ENCODE measurements at places on chromosomes 7 and 10.

GRCh38 chr10:63068246-63068645, 64.9 kb upstream of the NRBF2 start:
- DNase-seq = peak; percentile 29

- no peak for DNase-seq
Measured at GRCh38 chr10:7188456-7189050, 222.3 kb downstream of the SFMBT2 start.

DNA sequence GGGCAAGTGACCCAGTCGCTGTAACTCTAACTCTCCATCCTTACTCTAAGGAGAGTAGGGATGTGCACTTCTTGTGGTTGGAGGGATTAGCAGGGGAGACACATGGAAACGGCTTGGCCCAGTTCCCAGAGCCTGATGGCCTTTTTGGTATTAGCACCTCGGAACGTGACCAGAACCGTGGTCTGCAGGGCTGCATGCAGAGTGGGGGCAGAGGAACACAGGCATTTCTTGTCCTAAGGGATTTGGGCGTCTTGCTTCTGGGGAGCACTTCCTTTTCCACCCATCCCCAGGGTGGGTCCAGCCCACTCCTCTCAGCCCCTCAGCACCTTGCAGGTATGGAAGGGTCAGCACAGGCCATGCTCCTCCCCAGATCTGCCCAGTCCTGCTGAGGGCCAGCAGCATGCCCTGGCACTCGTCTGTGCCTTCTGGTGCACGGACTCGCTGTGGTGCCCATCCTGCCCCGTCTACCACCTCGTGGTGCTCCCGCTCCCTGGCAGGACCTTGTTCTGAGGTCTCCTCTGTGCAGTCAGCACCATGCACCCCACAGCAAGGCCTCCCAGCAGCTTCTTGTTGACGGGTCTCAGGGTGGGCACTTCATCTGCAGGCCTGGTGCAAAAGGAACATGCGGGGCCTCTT, 109.6 kb downstream of the ACTR3B start:
- DNase-seq = no peak

DNA sequence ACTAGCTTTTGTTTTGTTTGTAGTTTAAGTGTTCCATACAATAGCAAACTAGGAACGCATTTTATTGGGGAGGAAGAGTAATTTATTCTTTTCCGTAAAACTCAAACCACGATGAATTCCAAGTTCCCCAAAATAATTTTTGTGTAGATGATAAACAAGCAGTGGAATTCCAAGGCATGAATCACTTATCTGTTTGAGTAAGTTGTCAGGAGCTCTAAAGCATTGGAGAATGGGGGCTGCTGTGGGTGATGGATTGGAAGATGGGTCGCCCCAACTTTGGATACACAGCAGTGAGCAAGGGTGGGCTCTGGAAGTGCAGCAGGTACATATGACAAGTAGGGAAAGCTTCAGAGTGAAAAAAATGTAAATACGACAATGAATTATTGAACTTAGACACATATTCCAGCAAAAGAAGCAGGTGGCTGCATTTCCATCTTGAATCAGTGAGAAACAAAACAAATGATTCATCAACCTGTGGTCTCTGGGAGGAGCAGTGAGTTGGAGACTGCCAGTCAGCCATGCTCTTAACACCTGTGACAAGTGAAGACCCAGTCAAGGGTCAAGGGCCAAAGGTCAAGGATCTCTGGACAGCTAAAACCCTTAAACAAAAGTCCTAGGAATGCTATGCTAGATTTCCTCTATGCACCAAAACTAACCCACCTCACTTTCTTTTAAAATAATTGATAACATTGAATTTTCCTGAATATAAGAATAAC, 34.2 kb upstream of the ADRB1 start:
- DNase-seq = no peak

DNA sequence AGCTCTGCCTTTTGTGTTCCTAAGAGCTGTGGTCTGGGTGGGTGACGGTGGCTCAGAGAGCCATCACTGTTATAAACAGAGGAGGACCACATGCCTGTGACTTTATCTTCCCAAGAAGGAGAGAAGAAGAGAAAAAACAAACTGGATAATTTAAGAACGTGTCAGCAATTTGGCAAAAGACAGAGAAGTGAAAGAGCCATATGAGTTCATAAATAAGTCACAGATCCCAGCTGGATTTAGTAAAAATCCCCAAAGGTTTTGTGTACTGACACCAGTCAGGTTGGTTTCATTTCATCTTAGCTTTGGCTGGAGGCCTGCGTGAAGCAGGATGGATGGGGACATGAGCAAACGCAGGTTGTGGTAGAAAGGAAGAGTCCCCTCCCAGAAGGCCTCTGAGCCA, 120.7 kb downstream of the CXCL12 start:
- DNase-seq = no peak

DNA sequence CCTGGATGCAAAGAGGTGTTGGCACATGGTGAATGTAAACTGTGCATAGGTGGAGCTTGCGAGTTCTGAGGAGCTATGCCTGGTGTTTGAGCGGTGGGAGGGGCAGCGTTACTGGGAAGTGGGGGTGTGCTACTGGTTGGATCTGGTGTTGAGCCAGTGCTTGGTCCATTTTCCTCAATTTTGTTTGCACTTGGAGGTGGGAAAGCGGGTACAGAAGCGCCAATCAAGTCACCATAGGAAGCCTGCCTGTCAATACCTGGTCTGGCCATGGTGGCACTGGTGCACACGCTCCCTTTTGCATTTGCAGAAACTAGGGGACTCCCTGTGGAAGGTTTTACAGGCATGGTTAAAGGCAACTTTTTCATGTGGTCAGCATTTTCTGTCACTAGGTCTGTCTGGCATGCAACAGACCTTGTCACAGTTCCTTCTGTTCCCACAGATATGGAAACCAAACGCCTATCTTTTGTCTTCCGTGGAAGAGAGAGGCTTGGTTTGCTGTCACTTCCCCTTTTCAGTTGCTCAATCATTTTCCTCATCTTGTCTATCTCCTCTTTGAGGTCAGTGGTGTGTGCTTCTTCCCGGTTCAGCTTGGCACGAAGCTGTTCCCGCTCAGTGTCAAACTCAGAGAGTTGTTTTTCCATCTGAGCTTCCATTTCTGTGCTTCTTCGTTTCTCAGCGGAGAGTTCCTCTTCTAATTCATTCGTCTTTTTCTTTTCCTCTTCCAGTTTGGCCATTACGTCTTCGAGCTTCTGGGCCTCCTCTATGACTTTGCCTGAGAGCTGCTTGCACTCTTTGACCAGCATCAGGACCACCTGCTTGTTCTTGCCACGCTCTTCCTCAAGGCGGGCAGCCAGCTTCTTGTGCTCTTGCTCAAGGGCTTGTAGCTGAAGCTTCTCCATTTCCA, 81.1 kb downstream of the CTTNBP2 start:
- peak; percentile 98 for DNase-seq

GRCh38 chr10:75740541-75740940, 309.1 kb downstream of the LRMDA start:
- DNase-seq = no peak

GRCh38 chr10:79270466-79271246, 76.6 kb upstream of the PPIF start:
- DNase-seq = no peak

GRCh38 chr7:33325754-33326484, 196.6 kb downstream of the BBS9 start:
- no peak for DNase-seq

DNA sequence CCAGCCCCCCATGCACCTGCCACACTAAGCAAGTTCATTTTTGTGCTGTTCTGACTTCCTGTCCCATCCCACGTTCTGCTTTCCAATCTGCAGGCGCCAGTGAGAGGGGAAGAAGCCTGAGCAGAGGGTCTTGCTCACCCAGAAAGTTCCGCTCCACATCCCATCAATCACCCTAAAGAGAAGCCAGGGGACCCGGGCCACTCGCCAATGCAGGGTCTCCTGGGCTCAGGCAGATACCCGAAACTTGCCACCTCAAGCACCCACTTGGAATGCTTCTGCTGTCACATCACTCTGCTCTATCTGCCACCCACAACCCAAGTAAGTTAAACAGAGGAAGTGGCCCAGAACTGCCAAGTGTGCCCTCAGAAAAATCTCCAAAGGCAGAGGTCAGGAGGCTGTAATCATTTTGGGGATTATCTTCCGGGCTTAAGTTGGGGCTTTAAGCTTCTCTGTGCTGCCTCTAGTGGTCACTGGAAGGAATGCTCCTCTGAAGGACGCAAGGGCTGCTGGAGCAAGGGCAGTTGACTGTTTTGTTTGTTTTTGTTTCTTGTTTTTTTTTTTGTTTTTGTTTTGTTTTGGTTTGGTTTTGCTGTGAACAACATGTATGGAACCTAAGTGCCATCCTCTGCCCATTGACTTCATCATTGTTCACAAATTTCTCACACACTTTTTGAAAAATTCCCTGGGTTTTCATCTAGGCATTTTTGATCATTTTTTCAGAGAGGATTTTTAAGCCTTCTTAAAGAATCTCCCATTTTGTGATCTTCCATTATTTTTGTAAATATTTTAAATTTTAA, 25.5 kb downstream of the PRR15 start:
- peak; percentile 92 for DNase-seq

DNA sequence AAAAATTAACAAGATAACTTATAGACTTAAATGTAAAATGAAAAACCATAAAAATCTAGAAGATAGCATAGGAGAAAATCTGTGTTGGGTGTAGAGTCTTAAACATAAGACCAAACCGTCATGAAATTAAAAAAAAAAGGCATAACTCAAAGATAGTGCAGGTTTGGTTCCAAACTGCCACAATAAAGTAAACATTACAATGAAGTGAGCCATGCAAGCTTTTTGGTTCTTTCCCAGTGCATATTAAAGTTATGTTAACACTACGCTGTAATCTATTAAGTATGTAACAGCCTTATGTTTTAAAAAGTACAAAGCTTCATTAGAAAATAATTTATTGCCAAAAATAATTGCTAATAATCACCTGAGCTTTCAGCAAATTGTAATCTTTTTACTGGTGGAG, 1366.5 kb upstream of the LRRTM3 start:
- DNase-seq = no peak

DNA sequence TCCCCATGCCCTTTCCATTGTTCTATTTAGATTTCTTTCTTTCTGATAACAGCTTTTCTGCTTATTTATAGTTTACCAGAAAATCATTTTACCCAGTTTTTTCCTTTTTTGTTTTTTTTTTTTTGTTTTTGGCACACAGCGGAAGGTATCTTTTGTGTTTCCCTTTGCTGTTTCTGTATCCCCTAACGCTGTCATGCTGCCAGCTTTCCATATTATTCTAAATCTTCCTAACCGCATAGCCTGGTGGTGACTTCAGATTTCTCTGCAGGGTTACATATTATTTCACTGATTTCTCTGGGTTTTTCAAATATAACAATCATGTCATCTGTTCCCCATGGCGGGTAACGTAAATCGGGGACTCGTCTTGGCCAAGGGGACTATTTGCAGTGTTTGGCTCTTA, 4.0 kb upstream of the SLC29A4 start:
- DNase-seq = no peak

DNA sequence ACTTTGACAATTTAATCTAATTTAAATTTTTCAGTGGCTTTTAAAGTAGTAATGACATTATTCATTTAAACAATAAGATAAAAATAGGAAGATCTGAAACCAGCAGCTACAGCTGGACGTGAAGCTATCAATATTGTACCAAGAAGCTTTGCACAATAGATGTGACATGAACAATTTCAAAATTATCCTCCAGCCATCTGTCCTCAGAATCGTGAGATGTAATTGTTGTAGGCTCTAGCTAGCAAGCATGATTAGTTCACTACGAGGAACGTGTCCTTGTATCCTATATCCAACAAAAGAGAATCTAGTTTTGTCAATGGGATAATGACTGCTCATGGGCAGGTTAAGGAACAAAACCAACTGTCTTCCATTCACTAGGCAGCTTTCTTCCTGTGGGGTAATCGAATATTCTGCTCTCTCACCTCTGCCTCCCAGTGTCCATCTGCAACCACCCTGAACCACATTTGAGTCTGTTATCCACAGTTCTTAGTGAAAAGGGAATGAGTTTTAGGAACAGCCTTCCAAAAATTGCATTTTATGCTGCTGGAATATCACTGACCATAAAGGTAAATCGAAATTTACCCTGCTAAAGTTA, 247.3 kb downstream of the PARD3 start:
- DNase-seq = no peak

DNA sequence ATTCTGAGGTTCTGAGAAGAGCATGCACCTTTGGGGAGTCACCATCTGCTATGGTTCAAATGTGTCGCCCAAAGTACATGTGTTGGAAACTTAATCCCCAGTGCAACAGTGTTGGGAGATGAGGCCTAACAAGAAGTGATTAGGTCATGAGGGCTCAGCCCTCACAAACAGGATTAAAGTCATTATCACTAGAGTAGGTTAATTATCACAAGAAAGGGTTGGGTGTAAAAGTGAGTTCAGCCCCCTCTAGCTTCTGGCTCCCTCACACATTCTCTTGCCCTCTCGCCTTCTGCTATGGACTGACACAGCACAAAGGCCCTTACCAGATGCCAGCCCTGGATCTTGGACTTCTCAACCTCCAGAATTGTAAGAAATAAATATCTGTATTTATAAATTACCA, 100.3 kb upstream of the C10orf90 start:
- no peak for DNase-seq

- DNase-seq = no peak
Measured at GRCh38 chr10:129622736-129623135, 155.7 kb downstream of the MGMT start.

DNA sequence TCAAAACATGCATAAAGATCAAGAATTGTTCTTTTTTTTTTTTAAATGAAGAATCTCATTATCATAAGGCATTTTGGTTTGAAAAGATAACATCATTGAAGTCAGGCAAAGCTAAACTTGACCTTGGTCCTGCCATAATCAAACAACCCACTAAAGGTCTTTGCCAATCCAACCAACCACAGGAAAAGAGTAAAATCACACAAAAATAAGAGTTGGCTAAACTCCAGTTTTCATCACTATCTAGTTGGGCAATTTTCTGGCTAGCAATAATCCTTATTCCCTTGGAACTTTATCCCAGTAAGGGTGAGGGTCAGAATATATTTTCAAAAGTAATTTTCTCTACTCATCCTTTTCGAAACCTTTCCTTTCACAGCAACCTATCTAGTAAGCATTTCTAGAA, 62.4 kb downstream of the HIBADH start:
- DNase-seq = no peak

GRCh38 chr7:98224701-98225181, 13.5 kb downstream of the BHLHA15 start:
- no peak for DNase-seq

Measured in hematopoietic multipotent progenitor cell treated with erythropoietin and hydrocortisone succinate and interleukin-3 and kit ligand, for 6 days (in vitro differentiated cells).